Activated CD4-positive, alpha-beta T cell treated with anti-CD3 and anti-CD28 coated beads, Interleukin-2, amount 50 U/mL, for 16 hours (primary cell): ENCODE measurements at places on chromosomes 3 and 15.

GRCh38 chr3:18747383-18747782 is 322.2 kb upstream of the SATB1 start:
- no peak for DNase-seq

- peak; percentile 12 for DNase-seq
These were observed 370.7 kb upstream of the SLCO3A1 start for GRCh38 chr15:91482799-91483198.

DNA sequence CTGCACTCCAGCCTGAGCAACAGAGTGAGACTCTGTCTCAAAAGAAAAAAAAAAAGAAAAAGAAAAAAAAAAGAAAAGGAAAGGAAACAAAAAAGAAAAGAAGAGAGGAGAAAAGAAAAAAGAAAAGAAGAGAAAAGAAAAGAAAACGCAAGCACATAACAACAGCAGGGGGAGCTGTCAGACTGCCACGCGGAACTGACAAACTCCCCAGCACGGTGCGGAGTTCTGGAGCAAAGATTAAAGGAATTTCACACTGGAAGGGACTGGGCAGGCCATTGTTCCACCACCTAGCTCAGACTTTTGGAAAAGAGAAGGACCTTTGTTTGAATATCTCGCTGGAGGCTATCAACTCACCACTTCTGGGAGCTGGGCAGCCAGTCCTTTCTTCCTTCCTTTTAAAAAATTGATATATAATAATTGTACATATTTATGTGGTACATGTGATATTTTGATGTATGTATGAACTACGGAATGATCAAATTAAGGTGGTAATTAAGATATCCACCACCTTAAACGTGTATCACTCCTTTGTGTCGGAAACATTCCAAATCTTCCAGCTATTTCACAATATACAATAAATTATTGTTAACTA is 40.5 kb downstream of the DPPA2 start:
- peak; percentile 8 for DNase-seq

DNA sequence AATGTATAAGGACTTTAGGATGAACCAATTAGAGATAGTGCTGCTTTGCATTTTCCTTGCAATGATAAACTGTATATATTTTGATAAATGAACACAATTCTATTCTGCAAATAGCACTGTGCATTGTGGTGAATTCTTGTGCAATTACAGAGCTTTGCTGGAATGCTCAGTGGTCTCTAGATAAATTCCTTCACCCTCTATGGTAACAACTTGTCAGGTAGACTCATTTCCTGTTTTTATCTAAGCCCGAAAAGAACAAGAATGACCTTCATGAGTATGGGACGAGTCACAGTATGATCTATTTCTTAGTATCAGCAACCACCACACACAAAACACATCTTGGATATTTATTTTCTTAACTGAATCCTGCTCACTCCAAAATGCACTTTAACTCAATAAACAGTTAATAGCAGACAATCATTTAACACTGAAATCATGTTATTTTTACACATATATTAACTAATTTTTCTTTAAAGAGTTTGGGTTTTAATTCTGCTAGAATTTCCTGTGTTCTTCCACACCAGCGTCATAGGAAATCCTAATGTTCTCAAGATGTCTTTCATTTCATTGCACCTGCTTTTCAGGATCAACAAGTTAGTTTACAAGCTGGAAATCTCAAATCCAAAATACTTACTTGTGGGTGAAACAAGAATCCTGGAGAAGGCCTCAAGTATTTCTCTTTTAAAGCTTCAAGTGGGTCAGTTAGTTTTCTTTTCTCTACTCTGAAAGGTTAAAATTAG is 551.2 kb downstream of the MECOM start:
- no peak for DNase-seq

DNA sequence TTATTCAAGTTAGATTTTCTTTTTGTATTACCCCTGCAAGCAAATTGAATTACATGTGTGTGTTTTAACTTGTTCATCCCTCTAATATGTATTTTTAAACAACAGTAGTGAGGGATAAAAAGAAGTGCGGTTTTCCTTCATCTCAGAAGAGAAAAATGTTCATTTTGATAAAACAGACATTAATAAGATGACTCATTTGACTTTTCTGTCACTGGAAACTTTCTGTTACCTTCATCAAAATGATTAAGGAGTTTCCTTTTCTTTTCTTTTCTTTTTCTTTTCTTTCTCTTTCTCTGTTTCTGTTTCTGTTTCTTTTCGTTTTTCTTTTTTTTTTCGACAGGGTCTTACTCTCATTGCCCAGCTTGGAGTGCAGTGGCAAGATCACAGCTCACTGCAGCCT is 53.0 kb downstream of the ECT2 start:
- peak; percentile 14 for DNase-seq

GRCh38 chr3:142586803-142587406 is 8.4 kb upstream of the ATR start:
- DNase-seq = peak; percentile 44

DNA sequence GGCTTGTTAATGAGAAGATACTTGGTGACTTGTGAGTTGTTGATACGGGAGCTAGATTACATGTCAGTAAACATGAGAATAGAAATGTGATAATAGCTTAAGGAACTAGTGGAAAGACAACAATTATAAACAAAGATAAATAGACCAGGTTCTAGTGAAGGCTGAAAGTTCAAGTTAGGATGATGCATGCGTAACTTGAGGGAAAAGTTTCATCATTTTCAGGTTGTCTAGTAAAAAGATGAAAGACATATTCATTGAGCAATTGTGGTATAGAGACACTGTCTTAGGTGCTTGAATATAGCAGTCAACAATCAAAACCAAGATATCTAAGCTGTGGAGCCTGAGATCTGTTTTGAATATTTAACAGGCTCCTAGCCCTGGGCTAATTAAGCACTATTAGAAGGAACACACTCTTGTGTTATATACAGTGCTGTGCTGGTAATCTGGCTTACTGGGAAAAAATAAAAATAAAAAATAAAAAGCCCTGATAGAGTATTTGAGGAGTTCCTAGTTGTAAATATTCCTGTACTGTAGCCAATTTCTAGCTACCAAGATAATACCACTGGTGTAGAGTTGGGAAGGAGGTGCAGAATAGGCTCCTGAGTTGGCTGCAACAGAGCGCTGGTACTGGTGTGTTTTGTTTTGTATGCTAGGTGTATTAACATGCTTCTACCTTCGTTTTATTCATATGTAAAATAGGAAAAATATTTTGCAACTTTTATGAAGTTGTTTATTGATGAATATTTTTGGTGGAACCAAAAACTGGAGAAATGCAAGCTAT is 68.5 kb downstream of the NLGN1 start:
- no peak for DNase-seq

DNA sequence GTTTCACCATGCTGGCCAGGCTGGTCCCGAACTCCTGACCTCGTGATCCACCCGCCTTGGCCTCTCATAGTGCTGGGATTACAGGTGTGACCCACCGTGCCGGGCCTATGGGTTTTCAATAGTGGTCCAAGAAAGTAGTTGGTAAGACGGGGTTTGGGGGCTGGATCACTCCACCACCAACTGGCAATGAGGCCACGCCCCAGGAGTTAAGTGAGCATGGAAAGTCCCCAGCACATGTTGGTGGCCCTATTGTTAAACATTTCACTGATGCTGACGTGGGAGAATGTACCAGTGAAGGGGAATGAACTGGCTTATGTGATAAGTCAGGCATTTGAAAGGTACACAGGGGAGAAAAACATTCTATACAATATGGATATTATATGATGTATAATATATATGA is 80.4 kb downstream of the CHRD start:
- no peak for DNase-seq

DNA sequence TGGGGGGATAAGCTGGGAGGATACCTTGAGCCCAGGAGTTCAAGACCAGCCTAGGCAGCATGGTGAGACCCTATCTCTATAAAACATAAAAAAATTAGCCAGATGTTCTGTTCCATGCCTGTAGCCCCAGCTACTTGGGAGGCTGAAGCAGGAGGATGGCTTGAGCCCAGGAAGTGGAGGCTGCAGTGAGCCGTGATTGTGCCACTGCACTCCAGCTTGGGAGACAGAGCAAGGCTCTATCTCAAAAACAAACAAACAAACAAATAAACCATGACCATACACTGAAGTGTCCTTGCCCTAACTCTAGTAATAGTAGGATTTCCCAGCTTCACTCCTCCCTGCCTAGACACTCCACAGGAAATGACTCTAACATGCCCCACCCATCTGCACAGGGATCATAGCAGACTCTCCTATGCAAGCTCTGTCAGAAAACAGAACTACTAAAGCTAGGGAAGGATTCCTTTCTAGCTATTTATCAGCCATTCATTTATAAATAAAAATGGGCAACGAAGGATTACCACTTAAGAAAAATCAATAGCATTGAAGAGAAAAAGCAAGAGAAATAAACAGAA is 4.6 kb downstream of the ERICH6 start:
- no peak for DNase-seq

DNA sequence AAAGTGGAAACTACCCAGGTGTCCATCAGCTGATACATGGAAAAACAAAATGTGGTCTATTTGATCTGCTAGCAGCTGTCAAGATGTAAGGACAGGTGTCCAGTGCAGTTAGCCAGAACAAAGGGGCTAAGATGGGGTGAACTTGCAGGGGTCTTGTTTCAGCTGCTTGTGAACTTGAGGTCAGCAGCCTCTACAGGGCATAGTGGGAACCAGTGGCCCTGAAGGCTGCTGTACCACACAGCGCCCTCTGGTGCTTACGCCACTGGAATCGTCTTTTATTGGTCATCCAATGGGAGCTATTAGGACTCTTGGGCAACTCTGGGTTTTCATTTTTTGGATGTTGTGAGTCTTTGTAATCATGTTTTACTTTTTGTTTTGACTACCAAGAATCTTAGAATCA is 62.2 kb upstream of the CTSH start:
- DNase-seq = peak; percentile 24

- no peak for DNase-seq
These were observed 35.0 kb downstream of the LPP start for GRCh38 chr3:188188911-188189310.

DNA sequence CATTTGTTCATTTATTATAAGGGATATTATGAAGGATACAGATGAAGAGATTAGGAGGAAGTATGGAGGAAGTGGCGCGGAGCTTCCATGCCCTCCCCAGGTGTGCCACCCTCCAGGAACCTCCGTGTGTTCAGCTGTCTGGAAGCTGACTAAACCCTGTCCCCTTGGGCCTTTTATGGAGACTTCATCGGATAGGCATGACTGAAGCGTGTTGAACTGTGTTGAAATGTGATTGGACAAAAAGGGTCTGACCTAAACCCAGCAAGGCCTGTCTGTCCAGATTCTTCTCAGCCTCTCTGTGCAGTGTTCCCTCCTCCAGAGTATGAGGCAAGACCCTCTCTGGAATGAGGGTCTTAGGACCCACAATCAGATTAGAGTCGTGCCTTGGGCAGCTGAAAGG is 31.7 kb downstream of the HACD3 start:
- no peak for DNase-seq

DNA sequence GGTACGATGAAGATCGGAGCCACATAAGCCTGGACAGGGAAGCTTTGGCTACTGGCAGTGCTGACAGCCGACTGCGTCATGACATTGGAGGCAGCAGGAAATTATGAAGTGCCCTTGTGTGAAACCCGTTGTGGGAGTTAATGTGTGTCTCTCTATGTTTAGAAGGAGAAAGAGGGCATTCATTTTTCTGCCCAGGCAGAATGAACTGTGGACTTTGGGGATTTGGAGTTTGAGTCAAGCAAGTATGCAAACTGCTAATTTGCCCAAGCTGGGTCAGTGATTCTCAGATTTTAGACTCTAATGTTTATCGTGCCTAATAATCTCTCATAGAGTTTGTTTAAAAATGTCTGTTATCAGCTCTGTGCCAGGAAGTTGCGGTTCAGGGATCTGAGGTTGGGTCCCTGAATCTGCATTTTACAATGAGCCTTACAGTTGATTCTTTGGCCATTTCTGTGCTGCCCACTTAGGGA is 5.6 kb downstream of the CTXND1 start:
- DNase-seq = no peak

- no peak for DNase-seq
These were observed 22.1 kb upstream of the TMEM115 start for GRCh38 chr3:50381383-50381782.

- no peak for DNase-seq
These were observed 272.5 kb upstream of the ARHGEF26 start for GRCh38 chr3:153848702-153849101.

GRCh38 chr3:194738254-194739093 is 52.8 kb downstream of the FAM43A start:
- DNase-seq = no peak

GRCh38 chr3:57152151-57153143 is 12.7 kb downstream of the IL17RD start:
- no peak for DNase-seq

- DNase-seq = peak; percentile 80
These were observed 682 bp downstream of the CLDND1 start for GRCh38 chr3:98521897-98522543.

GRCh38 chr3:16334909-16335308 is 69.9 kb downstream of the OXNAD1 start:
- DNase-seq = no peak

- DNase-seq = no peak
These were observed 2.6 kb upstream of the C15orf62 start for GRCh38 chr15:40766906-40767837.
